ENCODE measurements at places on chromosomes 11 and 22.

GRCh38 chr11:94533206-94533605 lies 10.5 kb upstream of the FUT4 start:
- no peak for DNase-seq

GRCh38 chr11:27532652-27533325 lies 26.2 kb upstream of the LIN7C start:
- no peak for DNase-seq

GRCh38 chr22:48267681-48268080 lies 1505.2 kb downstream of the TBC1D22A start:
- DNase-seq, result no peak

- no peak for DNase-seq
Measured at GRCh38 chr22:45905326-45905923, 71.5 kb downstream of the WNT7B start.

DNA sequence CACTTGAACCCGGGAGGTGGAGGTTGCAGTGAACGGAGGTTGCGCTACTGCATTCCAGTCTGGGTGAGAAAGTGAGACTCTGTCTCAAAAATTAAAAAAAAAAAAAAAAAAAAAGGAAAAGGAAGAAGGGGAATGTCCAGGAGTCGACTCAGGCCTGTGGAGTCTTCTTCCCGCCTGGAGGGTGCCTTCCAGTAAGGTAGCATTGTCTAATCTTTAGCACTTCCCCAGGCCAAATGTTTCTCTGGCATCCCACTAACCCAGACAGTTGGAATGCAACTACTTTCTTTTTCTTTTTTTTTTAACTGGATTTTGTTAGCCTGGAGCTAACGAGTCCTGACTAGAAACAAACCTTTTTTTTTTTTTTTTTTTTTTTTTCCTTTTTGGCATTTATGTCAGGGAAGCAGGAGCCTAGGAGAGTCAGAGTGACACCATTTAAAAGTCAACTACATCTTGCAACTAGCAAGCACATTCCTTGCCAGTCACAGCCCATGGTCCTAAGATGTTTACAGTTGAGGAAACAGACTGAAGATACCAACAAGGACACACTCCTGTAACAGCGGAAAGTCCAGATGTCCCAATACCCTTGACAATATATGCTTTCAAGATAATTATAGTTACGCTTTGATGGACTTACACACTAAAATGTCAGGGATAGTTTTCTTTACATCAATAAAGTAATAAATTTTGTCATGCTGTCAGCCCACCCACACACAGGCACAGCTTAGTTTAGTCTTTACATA lies 10.6 kb downstream of the PLET1 start:
- no peak for DNase-seq

DNA sequence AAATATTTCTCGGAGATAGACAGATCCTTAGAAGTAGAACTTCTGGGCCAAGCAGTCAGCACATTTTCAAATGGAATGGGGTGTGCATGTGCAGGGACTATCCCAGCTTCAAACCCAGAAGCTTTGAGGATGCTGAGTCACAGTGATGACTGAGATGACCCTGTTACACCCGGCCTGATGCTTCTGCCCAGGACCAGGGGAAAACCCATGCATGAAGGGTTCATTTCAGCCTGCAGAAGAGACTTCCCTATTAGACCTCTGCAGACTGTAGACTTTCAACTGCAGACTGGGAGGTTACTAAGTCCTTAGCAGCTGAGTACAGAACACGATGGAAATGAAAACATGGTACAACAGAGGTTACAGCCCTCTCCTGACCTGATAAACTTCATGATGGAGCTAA lies 3.6 kb upstream of the OR2AT4 start:
- DNase-seq, result no peak

GRCh38 chr22:48849963-48850657 lies 977.6 kb downstream of the BRD1 start:
- no peak for DNase-seq
